ENCODE measurements at places on chromosomes 16 and 17.

DNA sequence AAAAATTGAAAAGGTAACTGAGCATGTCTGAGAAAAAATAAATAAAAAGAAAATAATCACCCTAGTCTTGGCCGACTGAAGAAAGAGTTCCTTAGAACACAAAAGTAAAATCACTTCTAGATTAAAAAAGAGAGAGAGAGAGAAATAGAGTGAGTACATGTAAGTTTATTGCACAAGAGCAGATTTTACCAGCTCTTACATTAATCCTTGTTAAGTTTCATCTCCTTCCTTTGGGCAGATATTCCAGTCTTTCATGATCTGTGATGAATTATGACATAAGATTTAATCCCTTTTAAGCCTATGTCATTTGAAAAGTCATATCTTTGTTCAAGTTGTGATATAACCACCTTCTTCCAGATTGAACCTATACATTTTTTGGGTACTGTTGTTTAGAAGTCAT lies 54.8 kb downstream of the NFAT5 start:
- DNase-seq = no peak

GRCh38 chr16:84007965-84008364 lies 34.6 kb downstream of the SLC38A8 start:
- DNase-seq = no peak

DNA sequence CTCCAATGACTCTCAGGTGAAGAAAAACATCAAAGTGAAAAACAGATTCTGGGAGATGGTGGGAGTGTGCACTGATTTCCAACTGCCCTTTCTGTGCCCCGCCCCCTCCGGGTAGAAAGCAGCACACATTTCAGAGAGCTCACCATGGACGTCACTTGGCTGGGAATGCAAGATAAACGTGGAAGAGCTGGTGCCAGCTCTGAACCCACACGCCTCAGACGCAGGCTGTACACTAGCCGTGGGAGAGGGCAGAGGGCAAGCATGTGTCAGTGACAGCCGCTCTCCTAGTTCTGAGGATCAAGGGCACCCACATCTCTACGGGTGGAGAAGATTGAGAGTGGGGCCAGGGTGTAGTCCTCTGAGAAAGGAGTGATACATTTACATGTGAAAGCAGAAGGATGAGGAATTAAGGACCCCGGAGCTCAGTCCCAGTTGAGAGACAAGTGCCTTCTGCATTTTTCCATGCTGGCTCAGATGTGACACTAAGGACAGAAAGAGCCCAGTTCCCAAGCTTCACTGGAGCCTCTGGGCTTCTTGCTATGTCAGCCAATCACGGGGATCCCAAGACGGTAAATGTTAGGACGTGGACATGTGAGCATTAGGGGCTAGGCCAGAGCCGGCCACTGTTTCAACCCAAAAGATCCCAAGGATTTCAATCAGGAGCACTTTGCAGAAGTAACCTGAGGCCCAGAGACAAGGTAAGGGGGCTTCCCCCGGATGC lies 101.3 kb downstream of the ZFHX3 start:
- DNase-seq = no peak

DNA sequence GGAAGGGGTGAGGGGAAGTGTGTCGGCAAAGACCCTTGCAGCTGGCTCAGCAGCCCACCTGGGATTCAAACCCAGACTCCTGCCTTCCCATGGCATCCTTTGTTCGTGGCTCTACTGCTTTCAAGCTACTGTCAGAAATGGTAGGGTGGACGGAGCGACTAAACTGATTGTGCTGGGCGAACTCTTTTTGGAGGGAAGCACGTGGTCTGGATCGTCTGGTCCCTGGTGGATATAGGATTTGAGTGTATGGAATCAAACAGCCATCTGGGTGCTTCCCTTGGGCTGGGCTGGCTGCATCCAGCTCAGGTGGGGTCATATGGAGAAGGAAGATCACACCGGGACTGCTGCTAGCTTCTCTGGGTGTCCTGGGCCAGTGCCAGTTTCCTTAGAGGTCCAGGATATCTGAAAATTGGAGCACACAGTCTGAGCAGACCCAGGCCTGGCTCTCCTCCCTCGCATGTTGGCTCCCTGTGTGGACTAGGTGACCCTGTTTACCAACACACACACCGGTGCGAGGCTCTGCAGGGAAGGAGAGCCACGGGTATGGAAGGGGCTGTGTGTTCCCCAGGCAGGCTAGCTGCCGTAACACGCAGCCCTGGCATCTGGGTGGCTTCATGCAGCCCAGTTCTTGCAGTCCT lies 8.6 kb downstream of the CMIP start:
- DNase-seq = no peak

- DNase-seq = no peak
These were observed 102.0 kb upstream of the NOL11 start for GRCh38 chr17:67615736-67616135.

- DNase-seq = no peak
These were observed 57.1 kb upstream of the KCNJ16 start for GRCh38 chr17:70017941-70018340.

DNA sequence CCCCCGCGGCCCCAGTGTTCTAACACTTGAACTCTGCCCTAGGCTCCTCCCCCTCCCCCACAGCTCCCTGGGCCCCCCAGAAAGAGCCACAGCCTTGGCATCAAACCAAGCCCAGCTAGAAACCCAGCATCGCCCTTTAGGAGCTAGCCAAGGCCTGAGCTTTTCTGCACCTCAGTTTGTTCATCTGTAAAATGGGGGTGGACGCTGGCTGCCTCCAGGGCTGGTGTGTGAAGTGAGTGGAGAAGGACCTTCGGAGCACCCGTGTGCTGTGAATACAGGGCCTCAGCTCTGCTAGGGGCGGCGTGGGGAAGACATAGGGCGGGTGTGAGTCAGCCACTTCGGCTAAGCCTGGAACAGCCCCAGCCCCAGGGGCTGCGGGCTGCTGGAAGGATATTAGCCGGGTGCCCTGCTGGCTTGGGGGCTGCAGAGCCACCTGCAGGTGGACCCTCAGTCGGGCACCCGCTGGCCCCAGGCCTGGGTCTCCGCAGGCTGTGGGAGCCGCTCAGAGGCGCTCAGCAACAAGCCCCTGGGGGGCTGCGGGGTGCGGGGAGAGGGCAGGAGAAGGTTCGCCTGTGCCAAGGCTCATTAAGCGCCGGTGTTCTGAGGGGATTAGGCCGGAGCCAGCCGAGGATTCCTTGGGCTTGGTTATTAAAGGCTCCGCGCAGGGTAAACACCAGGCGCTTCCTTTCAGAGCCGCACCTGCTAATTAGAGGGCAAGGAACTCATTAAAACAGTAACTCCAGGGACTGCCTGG lies 217.0 kb upstream of the CIBAR2 start:
- no peak for DNase-seq

GRCh38 chr17:5558815-5559785 lies 25.2 kb downstream of the NLRP1 start:
- no peak for DNase-seq

DNA sequence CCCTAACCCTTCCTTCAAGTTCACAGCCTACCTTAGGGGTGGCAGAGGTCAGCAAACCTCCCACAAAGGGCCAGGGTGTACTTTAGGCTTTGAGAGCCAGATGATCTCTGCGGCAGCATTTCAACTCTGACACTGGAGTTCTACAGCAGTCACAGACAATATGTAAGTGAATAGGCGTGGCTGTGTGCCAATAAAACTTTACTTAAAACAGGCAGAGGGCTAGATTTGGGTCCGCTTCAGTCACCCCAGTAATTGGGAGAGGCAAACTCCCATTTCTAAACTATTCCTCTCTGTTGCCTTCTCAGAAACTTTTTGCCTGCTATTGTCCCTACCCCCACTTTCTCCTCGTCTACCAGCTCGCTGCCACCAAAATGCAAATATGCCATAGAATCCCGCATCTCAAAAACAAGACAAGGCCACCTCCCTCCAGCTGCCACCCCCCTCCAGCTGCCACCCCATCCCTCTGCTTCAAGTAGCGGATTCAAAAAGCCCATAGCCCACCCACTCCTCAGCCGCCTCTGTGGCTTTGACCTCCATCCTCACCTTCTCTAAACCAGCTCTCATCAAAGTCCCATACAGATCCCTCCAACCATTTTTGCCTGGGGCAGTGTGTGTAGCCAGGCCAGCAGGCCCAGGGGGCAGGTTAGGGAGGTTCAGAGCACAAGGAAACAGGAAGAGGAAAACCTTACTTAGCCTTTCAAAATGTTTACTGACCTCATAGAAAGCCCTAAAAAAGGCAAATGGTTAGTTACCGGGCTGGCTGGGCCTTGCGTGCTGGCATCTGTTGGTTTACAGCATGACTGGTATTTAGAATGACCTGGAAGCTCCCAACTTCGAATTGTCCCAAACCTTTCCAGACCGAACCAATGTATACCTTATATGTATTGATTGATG lies 19.9 kb upstream of the DNAH17 start:
- no peak for DNase-seq

GRCh38 chr17:2238432-2239169 lies 65.0 kb downstream of the SMG6 start:
- DNase-seq = no peak

GRCh38 chr16:67459066-67459860 lies 21.7 kb downstream of the ATP6V0D1 start:
- no peak for DNase-seq

DNA sequence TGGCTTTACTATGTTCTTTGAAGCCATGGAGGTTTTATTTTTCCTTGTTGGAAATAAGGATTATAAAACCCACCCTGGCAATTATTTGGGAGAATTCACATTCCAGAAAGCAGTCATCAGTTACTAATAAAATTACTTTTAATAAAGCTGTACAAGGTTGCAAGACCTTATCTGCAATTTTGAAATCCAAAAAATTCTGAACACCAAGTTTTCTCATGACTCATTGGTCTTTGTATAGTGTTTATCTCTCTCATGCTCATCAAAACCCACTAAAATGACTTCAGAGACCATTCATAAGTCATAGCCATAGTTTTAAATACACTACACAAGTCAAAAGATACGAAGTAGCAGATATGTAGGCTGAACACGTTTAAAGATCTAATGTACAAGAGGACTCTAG lies 6.0 kb upstream of the KRT38 start:
- DNase-seq = no peak

GRCh38 chr16:17282247-17282646 lies 188.5 kb downstream of the XYLT1 start:
- DNase-seq = peak; percentile 20

DNA sequence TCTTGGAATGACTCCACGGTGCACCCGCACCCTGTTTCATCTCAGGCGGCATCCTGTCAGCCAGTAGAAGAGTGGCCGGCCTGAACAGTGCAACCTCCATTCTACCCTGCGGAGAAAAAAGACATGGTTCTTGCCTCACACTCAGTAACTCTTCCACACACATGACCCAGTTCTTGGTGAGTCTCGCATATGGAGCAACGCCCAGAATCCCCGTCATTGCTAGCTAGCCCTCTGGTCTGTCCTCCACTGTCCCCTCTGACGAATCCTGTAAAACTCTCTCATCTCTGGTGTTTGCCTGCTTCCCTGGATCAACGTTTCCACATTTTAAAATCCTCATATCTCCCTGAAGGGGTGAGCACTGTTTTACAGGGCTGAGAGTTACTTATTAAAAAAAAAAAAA lies 4.2 kb upstream of the RDM1 start:
- no peak for DNase-seq

DNA sequence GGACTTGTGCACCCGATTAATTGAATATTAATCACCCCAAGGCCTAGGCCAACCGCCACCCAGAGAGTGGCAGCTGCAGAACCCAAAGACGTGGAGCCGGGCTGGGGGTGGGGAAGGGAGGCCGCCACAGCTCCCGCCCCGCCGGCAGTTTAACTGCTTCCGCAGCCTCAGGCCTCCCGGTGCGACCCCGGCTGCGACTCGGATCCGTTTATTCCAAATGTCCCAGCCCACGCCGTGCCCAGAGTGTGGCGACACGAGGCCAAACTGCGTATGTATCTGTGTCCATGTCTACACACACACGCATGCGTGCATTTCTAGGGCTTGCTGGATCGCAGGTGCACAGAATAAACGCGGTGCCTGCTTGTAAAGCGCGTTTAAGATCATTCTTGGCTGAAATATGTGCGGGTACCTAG lies 802 bp upstream of the TOB1 start:
- peak; percentile 73 for DNase-seq

DNA sequence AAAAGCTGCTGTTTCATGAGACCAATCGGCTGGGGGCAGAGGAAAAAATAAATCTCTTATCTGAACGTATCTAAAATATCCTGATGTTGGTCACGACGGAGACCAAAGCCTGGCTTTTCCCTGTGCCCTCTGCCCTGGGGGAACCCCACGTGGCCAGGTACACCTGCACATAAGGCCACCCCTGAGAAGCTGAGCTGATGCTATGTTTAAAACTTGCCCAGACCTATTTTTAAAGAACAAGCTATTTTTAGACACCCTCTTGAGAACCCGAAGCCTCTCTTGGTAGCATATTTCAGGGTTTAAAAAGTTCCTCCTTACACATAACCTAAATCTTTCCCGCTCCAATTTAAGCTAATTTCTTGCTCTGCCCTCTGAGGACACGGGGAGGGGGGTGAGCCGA lies 210.4 kb downstream of the GSG1L start:
- no peak for DNase-seq

DNA sequence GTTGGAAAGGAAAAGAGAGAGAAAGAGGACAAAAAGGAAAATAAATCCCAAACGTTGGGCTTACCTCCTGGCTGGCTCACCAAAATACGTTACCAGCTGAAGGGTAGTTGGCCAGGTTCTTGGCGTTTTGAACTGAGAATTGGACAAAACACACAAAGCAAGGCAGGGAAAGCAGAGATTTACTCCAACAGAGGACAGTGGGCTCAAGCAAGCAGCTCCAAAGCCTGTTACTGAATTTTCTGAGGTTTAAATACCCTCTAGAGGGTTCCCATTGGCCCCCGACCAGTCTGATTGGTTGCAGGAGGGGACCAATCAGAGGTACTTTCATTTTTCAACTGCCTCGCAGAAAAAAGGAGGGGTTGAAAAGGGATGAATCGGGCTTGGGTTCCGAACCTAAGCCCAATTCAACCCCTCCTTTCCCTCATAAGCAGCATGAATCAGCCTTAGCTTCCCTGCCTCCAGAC lies 55.6 kb upstream of the ALOX12 start:
- no peak for DNase-seq

GRCh38 chr16:4204521-4204920 lies 37.4 kb downstream of the SRL start:
- no peak for DNase-seq

DNA sequence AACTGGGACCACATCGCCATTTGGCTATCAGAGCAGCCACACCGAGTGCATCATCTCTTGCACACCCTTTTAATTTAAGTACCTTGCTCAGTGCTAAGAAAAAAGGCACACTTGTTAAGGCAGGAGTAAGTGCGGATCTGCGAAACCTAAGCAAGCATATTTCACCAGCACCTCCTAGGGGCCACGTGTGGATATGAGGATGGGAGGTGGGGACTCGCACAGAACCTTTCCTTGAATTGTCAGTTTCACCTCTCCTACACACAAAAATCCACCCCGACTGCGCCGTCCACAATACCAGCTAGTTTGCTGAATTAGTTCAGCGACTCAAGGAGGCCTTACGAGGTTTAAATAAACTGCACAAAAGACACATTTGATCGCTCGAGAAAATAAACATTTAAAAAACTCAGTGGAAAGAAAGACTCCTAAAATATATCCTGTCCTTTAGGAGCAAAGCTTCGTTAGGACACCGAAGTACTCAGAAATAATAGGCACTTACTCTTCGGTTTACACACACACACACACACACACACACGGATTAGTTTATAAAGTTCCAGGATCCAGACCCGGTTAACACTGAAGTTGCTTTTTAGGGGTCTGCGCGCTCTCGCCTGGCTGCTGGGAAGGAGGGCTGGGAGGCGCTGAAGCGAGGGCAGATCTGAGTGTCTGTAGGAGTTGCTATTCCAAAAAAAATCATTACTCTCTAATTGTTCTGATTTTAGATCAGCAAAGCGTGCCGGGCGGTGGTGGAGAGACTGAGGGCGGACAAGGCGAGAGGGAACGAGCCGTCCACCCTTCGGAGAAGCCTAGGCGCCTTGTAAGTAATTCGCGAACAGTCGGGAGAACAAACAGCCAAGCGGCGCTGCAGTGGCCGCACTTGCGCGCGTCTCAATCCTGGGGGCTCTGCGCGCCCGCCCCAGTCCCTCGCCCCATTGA lies 1.0 kb upstream of the KCNJ2 start:
- peak; percentile 29 for DNase-seq
